ENCODE measurements at places on chromosomes 7 and 10.

GRCh38 chr10:13376297-13376696 is 28.2 kb upstream of the SEPHS1 start:
- no peak for DNase-seq

DNA sequence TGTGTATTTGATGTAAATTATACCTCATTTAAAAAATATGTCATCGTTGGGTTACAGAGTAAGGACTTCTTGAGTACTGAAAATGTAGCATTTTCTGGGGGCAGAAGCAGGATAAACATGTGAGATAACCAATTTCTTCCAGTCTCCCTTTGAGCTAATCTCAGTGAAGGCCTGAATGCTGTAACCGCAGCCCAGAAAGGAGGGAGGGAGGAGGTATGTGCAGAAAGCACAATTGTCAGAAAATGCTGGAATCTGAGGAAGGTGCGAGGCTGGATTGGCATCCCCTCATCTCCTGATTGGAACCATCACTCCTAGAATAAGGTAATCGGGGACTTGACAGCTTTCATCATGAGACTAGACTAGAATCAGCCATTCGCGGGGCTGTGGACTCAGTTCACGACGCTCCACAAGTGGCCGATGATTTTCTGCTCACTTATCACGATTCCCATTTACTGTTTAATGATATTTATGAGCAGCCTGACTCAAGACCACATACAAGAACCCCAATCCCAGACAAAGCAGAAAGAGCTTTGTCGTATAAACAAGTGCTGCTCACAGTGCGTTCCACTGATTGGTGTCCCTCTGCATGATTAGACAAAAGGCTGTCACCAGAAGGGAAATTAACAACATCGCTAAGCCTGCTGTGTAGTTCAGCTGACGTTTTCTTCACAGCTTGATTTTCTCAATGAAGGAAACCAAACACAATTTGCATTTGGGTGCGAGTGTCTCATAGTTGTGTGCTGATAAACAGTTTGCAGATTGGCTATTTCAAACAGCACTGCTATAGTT is 93.2 kb downstream of the SVIL start:
- DNase-seq = no peak

DNA sequence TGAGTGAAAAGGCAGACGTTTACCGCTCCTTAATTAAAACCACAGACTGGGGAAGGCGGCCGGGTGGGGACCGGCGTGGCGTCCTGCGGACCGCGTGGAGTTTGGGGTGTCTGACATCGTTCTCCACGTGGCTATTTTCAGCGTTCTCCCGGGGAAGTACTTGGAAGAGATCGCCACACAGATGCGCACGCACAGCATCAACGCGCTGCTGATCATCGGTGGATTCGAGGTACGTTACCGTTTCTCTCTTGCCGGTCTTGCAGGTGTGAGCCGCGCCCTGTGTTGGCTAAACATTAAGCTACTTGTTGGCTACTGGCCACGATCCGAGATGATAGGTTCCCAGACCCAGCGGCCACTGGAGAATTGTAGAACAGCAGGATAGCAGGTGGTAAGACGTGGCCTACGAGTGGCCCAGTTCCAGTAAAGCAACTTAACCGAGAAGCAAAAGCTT is 51.3 kb downstream of the PFKP start:
- DNase-seq = no peak

DNA sequence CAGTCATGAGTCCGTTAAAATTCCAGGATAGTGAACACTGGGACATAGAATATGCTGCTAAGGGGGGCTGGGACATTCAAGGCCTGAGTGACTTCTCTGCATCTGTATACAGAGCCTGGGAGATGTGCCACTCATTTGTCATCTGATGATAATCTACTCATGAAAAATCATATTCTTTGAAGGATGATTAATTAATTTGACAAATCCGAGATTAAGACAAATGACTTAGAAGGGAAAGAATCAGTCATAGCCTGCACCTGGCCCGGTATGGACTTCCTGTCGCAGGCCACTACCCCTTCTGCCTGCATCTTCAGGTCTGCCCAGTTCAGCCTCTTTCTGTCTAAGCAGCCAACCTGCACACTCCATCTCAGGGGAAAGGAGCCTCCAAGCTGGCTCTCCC is 18.8 kb upstream of the FAM170B start:
- DNase-seq = no peak

- DNase-seq = no peak
These were observed 277.4 kb upstream of the LYZL1 start for GRCh38 chr10:29011516-29011915.

- no peak for DNase-seq
These were observed 53.5 kb upstream of the ARHGAP12 start for GRCh38 chr10:31982111-31982510.

DNA sequence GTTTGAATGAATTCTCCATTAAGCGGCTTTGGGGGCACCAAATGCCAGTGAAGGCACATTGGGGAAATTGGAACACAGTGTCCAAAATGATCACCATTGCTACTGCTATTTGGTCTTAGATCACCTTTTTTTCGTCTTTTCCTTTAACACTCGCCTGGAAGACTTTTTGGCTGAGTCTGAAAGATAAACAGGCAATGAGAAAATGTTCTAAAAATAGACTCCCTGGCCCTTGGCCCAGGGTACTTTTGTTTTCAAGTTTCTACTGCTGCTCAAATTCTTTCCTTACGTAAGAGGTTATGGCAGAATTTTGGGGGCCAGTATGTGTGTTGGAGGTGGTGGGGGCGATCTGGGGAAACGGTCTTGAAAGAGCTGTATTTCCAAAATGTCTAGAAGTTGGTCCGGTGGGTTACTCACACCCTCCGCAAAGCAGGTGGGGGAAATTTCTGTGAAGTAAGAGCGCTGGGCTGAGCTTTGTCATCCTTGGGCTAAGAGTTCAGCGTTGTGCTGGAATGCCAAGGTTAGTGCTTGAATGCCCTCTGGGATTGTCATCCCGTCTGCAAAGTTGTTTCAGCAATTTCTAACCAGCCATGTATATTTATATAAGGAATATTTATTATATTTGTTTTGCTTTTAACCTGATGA is 1.3 kb upstream of the ITPRIP start:
- DNase-seq = peak; percentile 51

DNA sequence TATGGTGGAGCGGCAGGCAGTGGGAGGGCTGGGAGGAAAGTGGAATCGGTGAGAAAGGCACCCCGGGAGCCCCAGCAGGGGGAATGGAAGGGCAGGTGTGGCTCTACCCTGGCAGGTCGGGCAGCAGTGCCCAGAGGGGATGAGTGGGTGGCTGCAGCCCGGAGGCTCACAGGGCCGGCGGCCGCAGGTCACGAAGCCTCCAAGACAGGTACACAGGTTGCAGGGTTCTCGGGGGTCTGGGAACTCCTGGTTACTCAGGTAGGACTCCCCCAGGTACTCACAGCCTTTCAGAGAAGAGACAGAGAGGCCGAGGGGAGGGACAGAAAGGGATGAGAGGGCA is 21.8 kb downstream of the KCP start:
- DNase-seq = no peak

DNA sequence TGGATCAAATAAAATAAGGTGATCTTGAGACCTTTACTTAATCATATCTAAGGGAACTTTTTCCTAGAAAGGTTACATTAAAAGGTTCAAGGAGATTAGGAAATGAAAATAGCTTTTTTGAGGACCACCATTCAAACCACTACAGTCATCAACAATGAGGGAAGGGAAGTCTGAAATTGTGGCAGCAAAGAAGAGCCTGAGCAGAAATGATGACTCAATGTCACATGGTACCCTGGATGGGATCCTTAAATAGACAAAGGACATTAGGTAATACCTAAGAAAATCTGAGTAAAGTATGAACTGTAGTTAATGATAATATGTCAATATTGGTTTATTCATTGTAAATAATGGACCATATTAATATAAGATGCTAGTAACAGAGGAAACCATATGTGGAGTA is 236.0 kb downstream of the SEMA3D start:
- peak; percentile 28 for DNase-seq

- no peak for DNase-seq
These were observed 12.7 kb upstream of the DOCK1 start for GRCh38 chr10:126892226-126893175.

DNA sequence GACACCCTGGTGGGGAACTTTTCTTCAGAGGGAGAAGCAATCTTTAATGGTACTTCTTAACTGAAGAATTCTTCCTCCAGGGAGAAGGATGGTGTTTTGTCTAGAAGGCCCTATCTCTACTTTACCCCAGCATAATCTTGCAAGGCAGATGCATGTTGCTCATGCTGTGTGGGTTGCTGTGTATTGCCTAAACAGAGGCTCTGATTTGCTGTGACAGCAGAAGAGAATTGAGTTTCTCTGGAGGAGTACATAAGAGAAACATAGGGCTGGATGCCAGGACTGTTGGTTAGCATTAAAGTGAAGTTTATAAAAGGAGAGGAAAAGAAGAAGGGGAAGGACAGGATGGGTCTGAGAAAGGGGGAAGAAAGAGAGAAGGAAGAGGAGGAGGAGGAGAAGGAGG is 248.1 kb upstream of the HPS1 start:
- DNase-seq = no peak

GRCh38 chr7:142927949-142928348 is 5.6 kb downstream of the TRPV5 start:
- no peak for DNase-seq
